ENCODE measurements at places on chromosomes 3 and 15.

DNA sequence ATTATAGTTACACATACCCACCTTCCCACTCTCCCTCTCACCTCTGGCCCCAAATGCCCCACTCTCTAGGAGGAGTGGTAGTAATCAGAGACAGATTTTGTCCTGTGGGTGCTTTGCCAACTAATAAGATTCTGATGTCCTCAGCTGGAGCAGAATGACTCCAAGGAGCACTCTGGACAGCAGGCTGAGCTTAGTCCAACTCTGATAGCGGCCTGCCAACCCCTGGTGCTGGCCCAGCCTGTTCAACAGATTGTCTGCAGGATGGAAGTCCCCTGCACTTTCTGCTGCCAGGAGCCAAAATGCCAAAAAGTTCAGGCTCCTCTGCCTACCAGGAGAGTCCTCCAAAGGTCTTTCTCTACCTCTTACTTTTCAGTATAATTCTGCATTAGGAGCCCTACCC, 160.5 kb upstream of the UMPS start:
- peak; percentile 21 for DNase-seq

- DNase-seq, result no peak
These were observed 30.8 kb upstream of the GOLGA6L9 start for GRCh38 chr15:82398785-82399184.

DNA sequence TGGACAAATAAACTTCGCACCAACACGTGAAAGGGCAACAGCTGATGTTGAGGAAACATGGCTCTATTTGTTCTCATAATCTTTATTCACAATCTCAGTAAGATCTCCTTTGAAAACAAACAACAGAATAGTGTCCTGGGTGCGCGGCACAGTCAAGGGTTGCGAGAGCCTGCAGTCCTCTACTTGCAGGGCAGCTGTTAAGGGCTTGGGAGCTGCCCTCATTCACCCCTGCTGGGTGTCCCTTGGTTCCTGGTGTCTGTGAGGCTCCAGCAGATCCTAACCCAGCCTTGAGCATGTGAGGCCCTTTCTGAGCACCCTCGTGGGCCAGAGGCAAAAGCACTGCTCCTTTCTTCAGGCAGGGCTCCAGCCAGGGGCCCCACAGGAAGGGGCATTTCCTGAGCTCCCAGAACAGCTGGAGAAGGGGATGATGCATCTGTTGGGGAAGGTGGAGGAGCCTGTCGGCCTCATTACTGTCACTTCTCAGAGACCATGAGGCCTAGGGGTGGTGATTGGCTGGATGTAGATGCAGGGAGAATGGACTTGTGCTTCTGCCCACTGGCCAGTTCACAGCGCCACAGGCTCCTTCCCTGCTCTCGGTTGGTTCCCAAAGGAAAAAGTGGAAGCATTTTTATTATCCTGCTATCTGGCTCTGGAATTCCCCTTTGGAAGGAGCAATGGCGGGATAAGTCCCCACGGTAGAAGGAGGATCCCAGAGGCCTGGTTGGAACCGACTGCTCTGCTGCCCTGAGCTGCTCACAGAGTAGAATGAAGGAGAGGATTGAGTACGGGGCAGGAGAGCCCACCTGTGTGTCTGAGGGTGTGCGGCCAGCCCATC, 51.9 kb upstream of the KLF13 start:
- DNase-seq, result no peak

- no peak for DNase-seq
These were observed 36.7 kb downstream of the HMCES start for GRCh38 chr3:129315223-129315997.

- no peak for DNase-seq
These were observed at the start of gene FAH for GRCh38 chr15:80152896-80153876. FAH (plus strand) TSS chr15:80152999; CDS start chr15:80153055, 56 bp downstream.

- no peak for DNase-seq
These were observed 54.8 kb downstream of the MYO9A start for GRCh38 chr15:72063186-72063585.

DNA sequence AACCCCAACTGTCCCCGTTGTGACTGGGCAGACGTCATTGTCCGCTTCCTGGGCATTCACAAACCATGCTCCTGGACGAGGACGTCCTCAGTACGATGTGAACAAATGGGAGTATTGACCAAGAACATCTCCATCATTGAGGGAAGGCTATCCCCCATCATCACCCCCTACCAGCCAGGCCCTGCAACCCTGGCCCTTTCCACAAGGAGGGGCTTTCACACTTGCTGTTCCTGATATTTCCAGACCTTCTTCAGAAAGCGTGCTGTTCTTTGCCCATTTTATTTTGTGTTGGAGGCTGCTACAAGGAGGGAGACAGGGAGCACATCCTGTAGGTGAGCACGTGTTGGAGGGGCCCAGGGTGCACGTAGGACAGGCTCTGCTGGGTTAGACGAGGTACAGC, 277.0 kb upstream of the LRRC3B start:
- no peak for DNase-seq

DNA sequence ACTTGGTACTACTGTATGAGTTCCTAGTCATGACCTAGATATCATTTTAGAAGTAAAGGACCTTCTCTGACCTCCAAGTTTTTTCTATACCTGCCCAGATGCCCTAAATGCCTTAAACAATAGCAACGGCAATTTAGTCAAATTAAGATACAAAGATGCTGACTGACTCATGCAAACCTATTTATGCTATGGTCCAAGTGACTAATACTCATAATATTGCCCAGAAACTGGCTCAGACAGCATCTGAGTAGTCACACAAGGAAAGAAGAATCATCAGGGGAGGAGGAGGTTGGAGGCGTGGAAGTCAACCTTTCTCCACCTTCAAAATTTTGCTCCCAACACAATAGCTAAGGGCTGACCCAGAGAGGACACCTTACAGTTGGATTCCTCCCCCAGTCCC, 6.8 kb downstream of the FYCO1 start:
- DNase-seq, result no peak

- DNase-seq, result no peak
These were observed 17.1 kb downstream of the PML start for GRCh38 chr15:74011610-74012009.

DNA sequence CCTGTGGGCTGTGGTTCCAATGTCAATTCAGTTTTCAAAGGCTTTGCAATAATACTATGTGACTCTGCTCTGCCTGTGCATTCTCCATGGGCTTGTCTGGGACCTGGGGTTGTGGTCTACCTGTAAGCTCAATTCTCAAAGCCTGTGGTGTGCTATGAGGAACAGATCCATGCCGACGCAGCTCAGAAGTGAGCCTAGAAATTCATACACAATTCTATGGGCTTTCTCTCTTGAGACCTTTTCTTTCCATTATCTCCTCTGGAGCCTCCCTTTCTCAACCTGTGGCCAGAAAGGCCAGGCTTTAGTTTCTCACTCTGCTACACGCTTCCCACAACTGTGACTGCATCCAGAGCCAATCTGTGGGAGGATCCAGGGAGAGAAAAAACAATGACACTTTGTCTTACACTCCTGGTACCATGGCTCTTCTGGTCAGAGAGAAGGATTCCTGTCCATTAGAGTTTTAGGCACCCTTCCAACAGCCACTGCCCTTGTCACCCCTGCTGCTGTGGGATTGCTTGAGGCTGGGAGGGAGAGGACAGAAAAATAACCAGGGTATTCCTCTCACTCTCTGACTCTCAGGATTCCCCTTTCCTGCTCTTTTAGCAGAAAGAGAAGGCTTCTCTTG, 34.1 kb upstream of the KLF13 start:
- no peak for DNase-seq

- DNase-seq, result no peak
These were observed 18.3 kb upstream of the NTRK3 start for GRCh38 chr15:88274553-88275460.

- DNase-seq, result no peak
These were observed 51.1 kb upstream of the SEC22A start for GRCh38 chr3:123150449-123151215.

GRCh38 chr15:85289677-85290365, 90.6 kb upstream of the AKAP13 start:
- DNase-seq, result peak; percentile 5

DNA sequence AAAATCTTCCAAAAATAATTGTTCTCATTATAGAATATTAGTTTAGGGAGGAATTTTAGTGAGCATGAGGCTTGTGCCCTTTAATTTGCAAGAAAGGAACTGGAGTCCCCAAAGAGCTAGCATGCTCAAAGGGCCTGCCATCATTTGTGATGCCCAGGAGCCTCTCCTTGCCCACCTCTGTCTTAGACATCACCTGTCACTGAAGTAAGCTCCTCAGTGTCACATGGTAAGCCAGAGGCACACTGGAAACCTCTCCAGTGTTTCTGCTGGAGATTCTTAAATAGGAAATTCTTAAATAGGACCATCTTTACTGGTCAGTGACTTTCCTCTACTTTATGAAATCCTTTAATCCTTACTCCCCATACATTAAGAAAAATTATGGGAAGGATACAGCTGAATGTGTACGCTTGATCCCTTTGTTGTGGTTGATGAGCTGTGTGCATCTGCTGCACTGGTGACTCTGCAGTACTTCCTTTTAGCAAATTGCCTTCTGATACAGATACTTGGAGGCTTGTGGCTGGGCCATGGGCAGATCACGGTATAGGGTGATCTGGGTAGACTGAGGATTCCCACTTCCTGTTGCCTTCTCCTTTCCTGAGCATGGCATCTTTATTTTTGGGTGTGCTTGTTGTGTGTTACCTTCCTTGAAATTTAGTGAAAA, 197.4 kb downstream of the KLHL25 start:
- no peak for DNase-seq

DNA sequence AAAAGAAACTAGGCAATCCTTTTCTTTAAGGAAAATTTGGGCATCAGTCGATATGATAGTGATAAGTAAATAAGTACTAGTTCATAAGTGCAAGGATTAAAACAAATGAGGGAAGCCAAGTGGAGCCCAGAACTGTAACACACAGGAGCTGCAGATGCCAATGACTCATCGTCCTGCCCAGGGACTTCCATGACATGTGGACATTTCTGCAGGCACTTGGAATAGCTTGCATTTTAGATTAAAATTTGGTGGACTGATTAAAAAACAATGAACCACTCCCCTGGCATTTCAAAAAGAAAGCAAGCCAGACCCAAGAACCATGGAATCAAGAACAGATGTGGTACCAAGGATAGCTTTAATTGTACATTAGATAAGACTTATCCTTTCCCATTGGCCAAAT, 2.9 kb downstream of the SAMD7 start:
- DNase-seq, result no peak

- no peak for DNase-seq
These were observed 36.0 kb upstream of the BDH1 start for GRCh38 chr3:197591816-197592215.

GRCh38 chr15:74773329-74773728, 8.6 kb upstream of the CSK start:
- DNase-seq, result no peak

DNA sequence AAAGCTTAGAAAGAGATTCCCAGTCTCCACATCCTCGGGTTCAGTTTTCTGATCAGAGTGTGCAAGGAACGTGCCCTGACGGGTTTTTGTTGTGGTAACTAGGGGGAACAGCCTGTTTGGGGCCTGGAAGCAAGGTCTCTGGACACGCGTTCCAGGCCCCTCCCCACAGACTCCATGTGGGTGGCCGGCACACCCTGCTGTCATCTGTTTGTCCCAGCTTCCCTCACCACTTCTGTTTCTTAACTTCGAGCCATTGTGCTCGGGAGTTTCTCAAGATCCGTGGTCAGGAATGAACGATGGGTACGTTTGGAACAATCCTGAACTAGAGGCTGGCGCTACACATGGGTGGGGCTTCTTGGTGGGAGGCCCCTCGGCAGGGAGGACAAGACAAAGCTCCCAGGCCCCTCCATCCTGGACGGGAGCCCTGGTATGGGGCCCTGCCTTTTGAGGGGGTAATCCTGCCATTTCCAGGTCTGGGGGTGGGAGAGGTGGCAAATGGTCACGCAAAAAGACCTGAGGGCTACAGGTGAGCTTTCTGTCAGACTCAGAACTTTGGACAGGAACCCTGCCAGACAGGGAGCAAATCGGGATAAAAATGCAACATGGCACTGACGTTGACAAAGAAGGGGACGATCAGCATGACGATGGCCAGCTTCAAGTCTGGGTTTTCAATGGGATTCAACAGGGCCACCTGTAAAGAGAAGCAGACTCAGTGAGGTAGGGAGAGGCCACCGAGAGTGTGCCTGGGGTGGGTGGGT, 8.5 kb upstream of the MUSTN1 start:
- DNase-seq, result no peak

- DNase-seq, result no peak
These were observed 47.0 kb upstream of the SYNM start for GRCh38 chr15:99057697-99058420.

DNA sequence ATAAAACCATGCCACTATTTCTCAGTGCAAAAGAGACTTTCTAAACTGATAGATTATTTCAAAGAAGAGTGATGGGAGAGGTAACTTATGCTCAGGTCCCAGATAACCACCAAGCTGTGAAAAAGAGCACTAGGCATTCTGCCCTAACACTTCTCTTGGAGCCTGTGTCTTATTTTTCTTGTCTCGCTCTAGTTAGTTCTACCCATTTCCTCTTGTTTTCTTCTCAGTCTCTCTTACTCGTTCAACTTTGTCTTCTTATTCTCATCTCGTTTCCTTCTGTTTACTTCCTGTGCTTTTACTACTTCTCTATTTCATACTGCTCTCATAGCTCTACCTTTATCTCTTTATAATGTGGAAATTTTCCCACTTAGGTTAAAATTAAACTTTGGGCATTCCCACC, 91.8 kb upstream of the CGNL1 start:
- DNase-seq, result no peak

DNA sequence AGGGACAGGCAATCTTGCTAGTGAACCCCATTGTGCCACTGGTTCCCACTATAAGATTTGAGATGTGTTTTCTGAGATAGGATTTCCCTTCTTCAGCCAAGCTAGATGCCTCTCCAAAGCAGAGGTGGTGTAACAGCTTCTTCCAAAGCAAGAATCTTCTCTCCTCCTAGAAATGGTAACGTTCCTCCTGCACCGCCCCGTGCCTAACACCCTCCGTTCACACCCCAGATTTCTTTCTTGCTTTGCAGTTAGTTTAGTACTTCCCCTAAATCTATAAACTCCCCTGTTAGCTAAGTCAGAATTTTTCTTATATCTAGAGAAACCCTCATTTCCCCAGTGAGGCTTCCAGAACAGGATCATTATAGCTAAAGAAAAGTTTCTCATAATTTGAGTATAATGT, 617.6 kb upstream of the MDFIC2 start:
- no peak for DNase-seq

GRCh38 chr15:42691770-42692169, 45.2 kb downstream of the CDAN1 start:
- DNase-seq, result no peak

DNA sequence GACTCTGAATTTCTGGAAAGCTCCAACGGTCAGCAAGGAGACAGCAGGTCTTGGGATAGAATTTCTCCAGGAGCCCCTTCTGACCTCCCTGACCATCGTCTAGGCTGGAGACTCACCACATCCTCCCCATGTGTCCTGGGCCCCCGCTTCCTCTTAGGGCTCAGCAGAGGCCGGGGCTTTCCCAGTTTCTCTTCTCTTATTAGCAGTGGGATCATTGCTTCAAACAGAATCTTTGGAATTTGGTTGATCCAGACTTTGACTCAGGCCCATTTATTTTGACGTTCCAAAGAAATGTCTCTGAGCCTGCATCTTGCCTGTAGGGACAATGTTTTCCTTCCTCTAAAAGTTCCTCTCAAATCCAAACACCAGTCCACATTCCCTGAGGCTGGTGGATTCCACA, 38.4 kb upstream of the SLC6A6 start:
- DNase-seq, result no peak
